Left kidney (tissue), 8 donors: ENCODE measurements at places on chromosomes 7 and 10.

- no peak for DNase-seq
Measured at GRCh38 chr10:72386916-72387586, 32.3 kb upstream of the DNAJB12 start.

- no peak for DNase-seq
Measured at GRCh38 chr7:121343302-121343701, 14.5 kb downstream of the WNT16 start.

DNA sequence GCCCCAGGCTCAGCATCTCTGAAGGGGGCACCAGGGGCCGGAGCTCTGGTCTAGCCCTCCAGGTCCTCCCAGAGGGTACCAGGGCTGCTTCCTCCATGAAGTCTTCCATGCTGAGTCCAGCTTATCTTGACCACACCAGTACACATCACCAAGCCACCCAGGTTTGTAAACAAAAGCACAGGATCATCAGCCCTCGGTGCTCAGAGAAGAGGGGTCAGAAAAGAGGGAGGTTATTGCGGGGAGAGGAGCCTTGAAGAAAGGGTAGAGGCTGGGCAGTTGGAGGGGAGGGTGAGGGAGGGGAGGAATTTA lies 23.9 kb downstream of the AQP1 start:
- no peak for DNase-seq

DNA sequence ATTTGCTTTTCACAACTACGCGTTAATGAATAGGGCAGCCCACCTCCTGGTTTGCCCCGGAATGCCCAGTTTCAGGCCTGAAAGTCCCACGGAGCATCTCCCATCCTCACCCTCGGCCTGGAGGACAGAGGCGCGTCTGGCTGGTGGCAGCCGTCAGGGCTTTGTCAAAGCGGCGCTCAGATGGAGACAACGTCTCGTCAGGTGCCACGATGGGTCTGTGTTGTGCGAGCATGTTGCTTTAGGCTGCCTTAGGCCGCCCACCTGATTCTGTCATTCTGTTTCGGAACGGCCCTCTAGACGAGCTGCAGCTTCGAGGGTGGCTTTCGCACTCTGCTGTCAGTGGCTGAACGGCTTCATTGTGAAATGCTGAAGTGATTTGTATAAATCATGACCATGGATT lies 39.4 kb upstream of the CFAP46 start:
- DNase-seq, result no peak

- DNase-seq, result peak; percentile 61
Measured at GRCh38 chr10:71035511-71036296, 147.3 kb upstream of the PCBD1 start.

GRCh38 chr7:65846008-65846570 lies 26.8 kb upstream of the VKORC1L1 start:
- no peak for DNase-seq

GRCh38 chr10:1375346-1376170 lies 319.4 kb downstream of the WDR37 start:
- DNase-seq, result no peak

- DNase-seq, result no peak
Measured at GRCh38 chr7:13279854-13280435, 592.5 kb downstream of the ARL4A start.

DNA sequence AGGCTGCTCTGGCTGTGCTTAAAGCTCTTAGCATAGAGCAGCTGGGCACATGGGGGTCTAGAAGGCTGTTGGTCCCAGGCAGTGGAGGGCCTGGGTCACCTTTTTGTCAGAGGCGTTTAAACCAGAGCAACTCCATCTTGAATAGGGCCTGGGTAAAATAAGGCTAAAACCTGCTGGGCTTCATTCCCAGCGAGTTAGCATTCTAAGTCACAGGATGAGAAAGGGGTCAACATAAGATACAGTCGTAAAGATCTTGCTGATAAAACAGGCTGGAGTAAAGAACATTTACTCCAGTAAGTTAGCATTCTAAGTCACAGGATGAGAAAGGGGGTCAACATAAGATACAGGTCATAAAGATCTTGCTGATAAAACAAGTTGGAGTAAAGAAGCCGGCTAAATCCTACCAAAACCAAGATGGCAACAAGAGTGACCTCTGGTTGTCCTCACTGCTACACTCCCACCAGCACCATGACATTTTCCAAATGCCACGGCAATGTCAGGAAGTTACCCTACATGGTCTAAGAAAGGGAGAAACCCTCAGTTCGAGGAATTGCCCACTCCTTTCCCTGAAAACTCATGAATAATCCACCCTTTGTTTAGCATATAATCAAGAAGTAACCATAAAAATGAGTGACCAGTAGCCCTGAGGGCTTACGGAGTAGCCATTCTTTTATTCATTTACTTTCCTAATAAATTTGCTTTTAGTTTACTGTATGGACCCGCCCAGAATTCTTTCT lies 96.8 kb upstream of the PCBD1 start:
- no peak for DNase-seq

DNA sequence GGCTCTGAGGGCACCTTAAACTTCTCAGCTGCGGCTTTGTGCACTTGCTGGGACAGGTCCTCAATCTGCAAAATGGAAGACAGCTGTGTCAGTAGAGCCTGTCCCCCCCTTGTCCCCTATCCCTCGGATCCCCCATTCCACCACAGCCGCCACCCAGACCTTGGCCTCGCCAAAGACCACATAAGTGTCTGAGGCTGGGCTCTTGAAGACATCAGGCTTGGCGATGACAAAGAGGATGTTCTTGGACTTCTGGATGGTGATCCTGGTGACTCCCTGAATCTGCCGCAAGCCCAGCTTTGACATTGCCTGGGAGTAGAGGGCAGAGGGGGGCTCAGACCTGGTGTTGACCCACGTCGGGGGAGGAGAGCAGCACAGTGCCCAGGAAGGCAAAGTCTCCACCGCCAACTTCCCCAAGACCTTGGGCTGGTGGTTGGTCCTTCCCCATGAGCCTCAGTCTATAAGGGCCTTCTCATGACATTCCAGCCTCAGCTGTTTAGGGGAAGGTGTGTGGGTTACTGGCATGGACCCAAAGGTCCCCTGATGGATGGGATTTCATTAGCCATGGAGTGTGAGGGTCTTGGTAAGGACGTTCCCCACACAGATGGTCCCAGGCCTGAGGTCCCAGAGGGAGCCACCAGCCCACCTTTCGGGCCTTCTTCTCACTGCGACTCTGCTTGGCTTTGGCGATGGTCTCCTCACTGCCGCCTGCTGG lies 7.7 kb downstream of the NACAD start:
- DNase-seq, result no peak

DNA sequence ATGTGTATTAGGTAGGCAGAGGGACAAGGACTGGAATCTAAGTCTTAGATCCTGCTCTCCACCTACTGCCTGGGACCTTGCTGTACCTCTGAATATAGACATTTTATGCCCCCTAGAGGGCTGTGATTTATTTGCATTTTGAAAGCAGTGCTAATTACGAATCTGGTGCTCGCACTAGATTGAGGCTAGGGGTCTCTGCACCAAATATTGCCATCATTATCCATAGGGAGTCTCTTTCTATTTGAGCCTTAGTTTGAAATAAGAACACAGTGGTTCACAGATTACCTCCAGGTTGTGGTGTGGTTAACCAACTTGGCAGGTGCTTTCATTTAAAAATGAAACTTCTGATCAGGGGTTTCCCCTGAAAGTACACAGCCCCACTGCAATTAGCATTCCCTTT lies 41.8 kb downstream of the CNNM1 start:
- no peak for DNase-seq

- peak; percentile 57 for DNase-seq
Measured at GRCh38 chr7:155738652-155739537, 73.4 kb downstream of the SHH start.

DNA sequence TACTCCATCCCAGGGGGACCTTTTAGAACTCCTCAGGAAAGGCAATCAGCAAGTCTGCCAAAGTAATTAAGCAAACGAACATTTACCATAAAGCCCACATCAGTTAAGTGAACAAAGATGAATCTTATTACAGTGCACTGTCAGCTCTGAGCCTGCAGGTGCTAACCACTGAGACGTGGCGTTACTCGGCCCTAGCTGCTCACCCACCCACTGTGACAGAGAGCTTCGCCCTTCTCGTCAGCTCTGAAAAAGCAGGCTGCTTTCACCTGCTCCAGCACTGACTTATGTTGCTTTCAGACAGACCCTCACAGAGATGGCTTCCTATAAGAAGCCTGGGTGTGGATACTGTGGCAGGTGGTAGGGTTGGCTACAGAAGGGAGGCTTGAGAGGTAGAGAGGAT lies 57.7 kb upstream of the KCNIP2 start:
- no peak for DNase-seq

- DNase-seq, result no peak
Measured at GRCh38 chr7:2062648-2063047, 170.1 kb downstream of the MAD1L1 start.

GRCh38 chr10:30455816-30456215 lies 21.8 kb downstream of the MAP3K8 start:
- no peak for DNase-seq

DNA sequence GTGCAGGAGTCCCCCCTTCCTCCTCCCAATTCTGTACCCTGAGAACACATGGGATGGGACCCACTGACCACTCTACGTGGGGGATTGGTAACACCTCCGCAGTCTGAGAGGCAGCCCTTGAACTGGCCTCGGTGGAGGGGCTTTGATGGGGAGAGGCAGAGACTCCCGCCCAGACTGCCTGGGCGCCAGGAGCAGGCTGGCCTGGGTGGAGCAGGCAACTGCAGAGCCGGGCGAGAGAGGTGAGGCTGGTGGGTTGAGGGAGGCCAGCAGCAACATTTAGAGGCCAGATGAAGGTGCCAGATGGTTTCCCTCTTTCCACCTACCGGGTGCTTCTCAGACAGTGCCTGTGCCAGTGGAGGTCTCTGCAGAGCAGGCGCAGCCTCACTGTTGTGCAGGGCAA lies 30.7 kb upstream of the ZNF467 start:
- no peak for DNase-seq

DNA sequence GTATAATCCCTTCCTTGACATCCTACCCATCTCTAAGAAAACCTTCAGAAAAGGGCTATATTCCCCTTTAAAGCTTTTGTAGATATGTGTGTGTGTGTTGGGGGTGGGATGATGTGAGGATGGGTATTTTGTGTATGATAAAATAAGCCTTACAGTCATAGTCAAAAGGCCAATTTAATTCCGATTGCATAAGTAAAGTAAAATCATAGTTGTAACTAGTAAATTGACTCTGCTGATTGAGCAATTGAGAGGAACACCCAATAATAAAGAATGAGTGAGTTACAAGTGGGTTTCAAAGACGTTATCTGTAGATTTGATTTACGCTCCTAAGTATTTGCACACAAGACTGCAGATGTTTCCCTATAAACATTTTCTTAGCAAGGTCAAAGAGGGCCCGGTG lies 71.3 kb upstream of the ITPRID1 start:
- no peak for DNase-seq

DNA sequence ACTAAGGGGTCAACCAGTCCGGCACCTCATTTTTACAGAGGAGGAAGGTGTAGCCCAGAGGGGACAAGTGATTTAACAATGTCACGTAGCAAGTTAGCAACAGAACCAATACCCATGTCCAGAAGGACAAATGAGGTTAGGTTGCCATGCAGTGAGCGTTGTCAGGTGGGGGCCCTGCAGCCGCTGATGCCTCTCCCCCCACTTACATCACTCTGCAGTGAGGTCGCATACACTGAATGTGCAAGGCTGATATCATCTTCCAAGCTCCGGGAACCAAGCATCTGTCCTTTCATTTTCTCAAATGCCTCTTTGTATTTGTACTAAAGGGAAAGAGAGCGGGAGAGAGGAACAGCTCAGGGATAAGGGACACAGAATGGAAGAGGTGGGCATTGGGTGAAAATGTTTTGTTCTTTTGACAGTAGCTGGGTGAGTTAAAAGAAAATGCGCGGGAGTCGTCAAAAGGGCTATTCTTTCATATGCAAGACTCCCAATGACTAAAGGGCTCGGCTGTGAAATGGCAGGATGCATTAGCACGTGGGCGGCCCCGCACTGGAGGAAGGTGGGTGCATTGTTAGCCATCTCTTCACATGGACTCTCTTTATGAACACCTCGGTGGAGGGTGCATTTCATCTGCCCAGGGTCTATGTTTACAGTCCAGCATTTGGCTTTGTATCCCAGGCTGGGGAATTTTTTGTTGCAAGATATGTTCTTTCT lies 49.7 kb downstream of the NRAP start:
- DNase-seq, result no peak

- DNase-seq, result no peak
Measured at GRCh38 chr7:128727239-128727638, 11.9 kb upstream of the CALU start.

- no peak for DNase-seq
Measured at GRCh38 chr7:45515346-45515745, 58.8 kb upstream of the ADCY1 start.

DNA sequence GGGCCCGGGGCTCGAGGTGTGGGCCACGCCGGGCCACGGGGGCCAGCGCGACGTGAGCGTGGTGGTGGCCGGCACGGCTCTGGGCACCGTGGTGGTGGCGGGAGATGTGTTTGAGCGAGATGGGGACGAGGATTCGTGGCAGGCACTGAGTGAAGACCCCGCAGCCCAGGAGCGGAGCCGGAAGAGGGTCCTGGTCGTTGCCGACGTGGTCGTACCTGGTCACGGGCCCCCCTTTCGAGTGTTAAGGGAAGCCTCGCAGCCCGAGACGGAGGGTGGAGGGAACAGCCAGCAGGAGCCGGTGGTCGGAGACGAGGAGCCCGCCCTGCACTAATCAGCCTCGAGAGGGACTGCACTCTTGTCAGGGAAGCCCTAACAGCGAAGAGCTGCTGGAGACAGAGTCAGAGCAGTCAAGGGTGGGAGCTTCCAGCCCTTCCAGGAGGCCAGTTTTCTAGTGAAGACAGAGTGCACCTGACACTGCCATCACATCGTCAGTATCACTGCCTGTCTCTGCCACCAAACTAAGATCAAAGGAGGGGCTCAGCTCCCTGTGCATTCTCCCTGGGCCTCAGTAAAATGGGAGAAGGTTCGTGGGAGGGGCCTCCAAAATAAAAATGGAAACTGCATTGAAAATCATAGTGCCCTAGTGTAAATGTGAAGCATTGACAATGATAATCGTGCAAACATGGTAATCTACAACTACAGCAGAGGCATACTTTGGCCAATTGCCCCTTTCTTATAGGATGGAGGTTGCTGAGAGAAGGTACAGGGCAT lies 1.3 kb downstream of the MBLAC1 start:
- DNase-seq, result no peak
